ENCODE measurements at places on chromosomes 6 and 20. TPM values are rescaled to one million over a fixed set of nuclear protein-coding genes. Genes with fewer than 3 reads are reported as not detected.

BTN1A1 gene
- polyA plus RNA-seq: 0.11 TPM

GRCh38 chr20:17681726-17682102, 328 bp downstream of the RRBP1 start:
- DNase-seq: no peak

DNA sequence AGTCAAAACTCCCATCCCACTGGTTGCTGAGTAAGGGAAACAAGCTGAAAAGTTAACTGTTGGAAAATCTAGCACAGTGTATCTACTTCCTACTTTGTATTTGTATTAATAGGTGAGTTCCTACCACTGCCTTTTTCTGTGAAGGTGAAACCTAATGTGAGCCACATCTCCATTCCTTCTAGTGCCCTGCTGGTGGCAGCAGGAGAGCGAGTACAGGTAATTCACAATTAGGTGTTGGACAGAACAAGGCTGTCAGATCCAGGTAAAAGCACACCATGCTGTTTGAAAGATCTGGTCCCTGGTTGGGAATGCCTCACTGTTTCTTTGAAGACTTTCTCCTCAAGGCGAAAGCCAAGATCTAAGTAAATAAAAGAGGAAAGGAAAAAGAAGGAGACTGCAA, 528.4 kb downstream of the PKHD1 start:
- DNase-seq: no peak

DNA sequence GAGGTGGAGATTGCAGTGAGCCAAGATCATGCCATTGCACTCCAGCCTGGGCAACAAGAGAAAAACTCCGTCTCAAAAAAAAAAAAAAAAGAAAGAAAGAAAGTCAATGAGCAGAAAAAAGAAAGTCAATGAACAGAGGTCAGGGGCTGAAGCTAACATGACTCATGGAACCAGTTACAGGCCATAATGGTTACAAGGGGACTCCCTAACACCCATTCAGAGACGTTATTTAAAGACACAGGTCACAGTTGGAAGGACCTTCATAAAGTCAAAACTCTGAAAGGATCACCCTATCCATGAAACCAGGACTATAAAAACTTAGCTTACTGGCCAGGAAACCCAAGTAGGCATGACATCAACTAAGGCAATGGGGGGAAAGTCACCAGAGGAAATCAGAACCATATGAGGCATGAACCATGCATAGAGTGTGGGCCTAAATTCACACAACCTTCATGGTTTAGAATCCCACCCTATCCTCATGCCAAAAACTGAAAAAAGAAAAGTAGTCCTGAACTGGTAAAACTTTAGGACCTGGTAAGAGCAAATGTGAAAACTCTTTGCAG, 18.2 kb downstream of the FBXL4 start:
- no peak for DNase-seq

Measured in spinal cord (tissue), 10 donors.